Progenitor cell of endocrine pancreas (in vitro differentiated cells): ENCODE measurements at places on chromosomes 16 and 17.

GRCh38 chr17:81291662-81292061 lies 3.4 kb downstream of the SLC38A10 start:
- peak; percentile 64 for DNase-seq

DNA sequence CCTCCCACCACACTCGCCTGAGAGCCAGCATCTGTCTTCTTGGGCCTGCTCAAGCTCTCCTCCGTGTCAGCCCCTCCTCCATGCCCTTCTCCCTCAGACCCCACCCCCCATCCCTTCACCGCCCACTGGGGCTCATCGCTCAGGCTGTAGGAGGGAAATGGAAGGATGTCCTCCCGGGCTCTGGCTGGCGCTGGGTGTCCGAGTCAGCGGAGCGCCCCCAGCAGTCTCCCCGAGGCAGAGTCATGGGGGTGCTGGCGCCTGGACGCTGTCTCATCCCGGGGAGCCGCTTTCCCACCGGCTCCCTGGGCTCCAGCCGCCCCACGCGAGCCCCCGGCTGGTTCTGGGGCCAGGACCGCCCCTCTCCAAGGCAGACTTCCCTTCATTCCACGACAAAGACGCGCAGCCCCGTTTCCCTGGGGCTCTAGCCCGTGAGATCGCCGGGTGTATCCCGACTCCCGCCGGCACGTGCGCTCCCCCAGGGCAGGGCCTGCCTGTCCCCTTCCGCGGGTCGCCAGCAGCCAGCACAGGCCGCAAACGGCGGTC lies 428 bp upstream of the ANTKMT start:
- no peak for DNase-seq

DNA sequence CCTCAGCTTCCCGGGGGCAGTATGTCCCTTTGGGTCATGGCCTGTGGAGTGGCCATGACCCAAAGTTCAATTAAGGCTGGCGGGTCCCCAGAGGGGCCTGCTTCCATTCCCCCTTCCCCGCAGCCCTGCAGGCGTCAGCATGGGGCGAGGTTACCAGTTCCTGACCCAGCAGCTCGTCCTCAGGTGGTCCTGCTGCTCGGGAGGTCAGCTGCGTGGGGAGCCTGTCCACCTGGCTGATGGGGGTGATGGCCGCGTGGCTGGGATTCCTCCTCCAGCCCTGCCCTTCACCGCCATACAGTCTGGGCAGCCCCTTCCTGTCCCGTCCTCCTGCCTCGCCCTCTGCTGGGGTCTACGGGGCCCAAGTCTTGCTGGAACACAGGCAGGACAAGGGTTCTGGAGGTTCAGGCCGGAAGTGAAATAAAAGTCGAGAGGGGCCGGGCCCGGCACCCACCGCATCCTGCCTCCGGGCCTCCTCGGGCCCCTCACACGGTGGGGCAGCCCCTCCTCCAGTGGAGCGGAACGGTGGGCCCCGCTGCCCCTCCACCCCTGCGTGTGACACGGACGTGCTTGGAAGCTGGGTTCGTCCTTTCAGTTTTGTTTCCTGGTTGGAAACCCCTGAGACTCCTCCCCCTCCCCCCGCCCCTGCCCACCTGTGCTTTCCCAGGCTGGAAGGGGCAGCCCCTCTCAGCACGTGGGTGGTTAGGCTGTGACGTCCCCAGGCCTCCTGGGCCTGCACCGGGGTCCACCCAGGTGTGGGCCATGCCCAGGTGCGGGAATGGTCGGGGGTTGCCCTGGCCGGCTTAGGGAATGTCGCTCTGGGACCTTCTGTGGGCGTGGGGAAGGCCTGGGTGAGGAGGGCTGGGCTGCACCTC lies 6.8 kb downstream of the UBALD2 start:
- peak; percentile 50 for DNase-seq

DNA sequence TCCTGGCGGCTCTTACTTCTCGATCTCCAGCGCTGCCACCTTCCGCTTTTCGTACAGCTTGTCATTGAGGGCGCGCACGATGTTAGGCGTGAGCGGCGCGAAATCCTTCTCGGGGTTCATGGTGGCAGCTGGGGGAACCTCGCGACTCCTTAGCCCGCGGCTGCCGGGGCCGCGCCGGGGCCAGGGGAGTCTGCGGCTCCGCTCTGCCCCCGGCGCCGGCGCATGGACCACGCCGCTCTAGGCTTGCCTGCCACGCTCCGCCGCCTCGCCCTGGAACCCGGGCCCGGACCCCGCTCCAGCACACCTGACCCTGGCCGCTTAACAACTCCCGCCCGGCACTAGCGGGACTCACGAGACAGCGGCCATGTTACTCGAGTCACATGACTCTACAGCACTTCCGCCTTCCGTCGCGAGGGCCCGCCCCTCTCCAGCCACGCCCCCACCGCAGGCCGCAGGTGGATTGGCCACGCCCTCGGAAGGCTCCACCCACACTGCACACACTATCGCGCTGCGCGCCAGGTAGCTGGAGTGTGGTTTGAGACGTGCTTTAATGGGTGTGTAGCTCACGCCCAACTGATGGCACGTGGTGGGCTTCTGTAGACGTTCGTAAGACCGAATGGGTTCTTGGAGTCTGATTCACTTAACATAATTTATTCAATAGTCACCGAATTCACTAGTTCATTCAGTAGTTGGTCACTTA lies at the start of gene VAC14:
VAC14 (minus strand) TSS at position 378 of the 700 bp plus-strand sequence; CDS start at position 120, 258 bp downstream.
- peak; percentile 96 for DNase-seq

- DNase-seq = no peak
Measured at GRCh38 chr17:28573040-28573380, 1.7 kb upstream of the PIGS start.

DNA sequence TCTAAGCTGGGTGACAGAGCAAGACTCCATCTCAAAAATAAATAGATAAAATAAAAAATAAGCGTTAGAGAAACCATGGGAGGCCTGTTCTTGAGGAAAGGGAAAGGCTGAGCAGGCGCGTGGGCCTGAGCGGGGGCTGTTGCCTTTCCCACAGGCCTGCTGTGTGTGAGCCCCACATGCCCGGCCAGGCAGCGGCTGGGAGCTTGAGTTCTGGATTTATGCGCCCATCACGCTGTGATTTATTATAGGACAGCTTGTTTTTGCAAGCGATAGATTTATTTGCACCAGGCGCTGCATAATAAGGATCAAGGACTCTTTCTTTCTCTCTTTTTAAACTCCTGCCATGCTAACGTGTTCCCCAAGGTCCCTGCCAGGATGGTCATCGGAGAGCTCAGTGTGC lies 14.8 kb upstream of the WFDC1 start:
- DNase-seq = no peak

GRCh38 chr17:66330646-66331037 lies 28.2 kb downstream of the PRKCA start:
- DNase-seq = no peak

DNA sequence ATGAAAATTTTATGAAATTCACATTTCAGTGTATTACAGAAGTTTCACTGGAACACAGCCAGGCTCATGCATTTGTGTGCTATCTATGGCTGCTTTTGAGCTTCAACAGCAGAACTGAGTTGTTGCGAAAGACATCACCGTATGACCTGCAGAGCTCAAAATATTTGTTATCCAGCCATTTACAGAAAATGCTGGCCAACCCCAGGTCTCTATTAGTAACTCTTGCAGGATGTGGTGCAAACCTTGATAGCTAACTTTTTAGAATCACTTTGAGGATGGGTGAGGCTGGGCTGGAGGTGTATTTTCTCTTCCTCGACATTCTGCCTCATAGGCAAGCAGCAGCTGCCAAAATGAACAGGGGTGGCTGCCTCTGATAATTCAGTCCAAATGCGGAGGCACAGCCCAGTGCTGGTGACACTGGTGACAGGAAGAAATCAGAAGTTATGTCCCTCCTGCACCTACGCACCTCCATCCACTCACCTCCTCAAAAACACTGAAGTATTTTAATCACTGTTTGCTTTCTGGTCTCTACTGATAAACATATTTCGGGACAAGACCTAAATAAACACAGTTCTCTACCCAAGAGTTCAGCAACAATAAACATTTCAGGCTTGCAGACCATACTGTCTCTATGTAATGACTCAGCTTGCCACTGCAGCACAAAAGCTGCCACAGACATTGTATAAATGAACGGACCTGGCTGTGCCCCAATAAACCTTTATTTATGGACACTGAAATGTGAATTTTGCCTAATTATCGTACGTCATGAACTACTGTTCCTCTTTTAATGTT lies 28.5 kb downstream of the ARHGAP17 start:
- DNase-seq = no peak

- DNase-seq = no peak
Measured at GRCh38 chr17:76554131-76554530, 14.3 kb downstream of the PRCD start.

- DNase-seq = no peak
Measured at GRCh38 chr17:1460233-1460632, 4.2 kb upstream of the CRK start.

DNA sequence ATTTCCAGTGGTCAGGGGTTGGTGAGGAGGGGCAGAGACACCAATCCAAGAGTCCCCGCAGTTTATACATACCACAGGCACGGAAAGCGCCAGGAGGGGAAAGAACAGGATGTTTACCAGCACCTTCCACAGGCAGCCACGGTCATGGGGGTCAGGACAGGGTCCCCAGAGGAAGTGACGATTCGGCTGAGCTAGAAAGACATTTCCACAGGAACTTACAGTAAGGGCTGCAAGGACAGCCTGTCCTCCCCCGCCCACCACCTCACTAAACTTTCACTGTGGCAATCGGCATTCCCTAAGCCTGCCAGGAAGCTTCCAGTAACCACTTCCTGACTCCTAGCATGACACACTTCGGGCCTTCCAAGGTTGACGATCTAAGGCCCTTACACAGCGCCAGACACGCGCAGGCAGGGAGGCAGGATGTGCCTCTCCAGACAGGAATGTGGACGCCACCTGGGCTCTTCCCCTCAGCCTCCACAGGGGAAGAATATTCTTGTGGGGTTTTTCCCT lies 1.2 kb upstream of the MT2A start:
- DNase-seq = no peak

DNA sequence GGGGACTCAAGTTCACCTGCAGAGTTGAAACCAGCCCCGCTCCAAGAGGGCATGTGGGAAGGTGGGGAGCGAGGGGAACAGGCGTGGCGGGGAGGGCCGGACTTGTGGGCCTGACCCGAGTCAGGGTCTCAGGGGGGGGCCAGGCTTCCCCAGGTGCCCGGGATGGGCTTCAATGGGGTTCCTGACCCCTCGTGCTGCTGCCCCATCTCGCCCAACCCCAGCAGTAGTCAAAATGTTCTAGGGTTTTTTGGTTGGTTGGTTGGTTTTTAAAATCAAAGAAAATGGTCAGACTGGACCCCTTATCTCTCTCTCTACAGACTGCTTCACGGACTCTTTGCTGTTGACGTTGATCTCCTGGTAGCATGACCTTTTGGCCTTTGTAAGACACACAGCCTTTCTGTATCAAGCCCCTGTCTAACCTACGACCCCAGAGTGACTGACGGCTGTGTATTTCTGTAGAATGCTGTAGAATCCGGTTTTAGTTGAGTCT lies 69.5 kb downstream of the AMFR start:
- no peak for DNase-seq

GRCh38 chr17:5816491-5817070 lies 232.3 kb upstream of the NLRP1 start:
- DNase-seq = no peak

- DNase-seq = no peak
Measured at GRCh38 chr17:50668025-50668837, 33.5 kb downstream of the ABCC3 start.

- no peak for DNase-seq
Measured at GRCh38 chr16:8283195-8283594, 307.1 kb downstream of the TMEM114 start.

DNA sequence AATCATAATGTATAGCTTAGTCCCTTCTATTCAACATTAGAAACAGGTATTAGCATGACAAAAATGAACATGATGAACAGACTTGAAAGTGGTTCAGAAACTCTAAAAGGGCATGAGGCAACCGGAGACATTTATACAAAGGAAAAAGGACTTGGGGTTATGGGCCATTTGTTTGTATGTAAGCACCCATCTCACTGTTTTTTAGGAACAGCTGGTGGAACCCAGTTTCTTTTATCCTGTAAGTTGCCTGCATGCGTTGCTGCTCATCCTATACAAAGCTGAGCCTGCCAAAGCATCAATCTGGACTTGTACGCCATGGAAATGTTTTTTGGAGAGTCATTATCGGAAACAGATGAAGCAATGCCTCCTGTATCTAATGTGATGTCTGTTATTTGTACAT lies 72.3 kb upstream of the NACA2 start:
- DNase-seq = no peak

GRCh38 chr17:43702637-43703036 lies 40.9 kb upstream of the MEOX1 start:
- no peak for DNase-seq

DNA sequence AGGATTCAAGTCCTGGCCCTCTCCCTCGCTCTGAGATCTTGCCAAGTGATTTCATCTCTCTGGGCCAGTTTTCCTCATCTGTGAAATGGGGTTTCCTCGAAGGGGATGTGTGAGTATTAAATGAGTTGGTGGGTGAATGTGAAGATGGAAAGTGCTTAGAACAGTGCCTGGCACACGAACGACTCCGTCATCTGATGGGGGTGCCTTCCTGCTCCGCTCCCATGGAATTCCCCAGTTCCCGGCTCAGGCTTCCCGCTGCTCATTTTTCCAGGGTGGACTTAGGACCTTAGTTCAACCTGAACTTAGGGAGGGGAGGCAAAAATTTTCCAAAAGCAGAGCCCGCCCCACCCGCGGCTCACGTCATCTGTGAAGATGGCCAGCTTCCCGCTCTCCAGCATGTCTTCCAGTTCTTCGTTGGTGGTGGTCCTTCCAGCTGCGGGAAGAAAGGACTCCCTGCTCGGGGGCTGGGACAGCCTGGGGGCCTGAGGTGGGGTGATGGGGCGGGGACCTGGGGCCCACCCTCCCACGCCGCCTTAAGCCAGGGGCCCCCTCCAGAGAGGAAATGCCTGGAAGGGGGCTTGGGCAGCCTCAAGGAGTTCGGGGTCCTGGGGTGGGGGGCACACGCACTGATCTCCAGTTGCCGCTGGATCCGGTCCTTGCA lies 11.4 kb downstream of the HSD3B7 start:
- no peak for DNase-seq

DNA sequence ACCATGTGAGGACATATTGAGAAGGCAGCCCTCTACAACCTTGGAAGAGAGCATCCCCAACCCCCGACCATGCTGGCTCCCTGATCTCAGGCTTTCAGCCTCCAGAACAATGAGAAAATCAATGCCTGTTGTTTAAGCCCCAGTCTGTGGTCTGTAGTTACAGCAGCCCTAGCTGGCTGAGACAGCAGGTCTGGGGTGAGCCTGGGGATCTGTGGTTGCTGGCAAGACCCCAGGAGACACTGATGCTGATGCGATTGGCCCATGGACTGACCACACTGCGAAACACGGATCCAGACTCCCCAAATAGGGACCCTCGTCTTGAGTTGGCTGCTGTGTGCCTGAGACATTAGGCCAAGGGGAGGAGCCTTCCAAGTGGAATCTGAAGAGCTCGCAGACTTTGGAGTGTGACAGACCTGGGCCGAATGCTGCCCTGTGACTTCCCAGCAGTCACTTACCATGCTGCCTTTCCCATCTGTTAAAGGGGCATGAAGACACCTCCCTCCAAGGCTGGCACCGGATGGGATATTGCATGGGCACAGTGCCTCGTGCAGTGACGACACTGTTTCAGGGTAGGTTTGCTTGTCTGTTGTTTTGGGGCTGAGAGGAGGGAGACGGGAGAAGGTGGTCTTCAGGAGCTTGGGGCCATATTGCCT lies 147.8 kb upstream of the RPL38 start:
- no peak for DNase-seq
